ENCODE measurements at places on chromosomes 6 and 20. TPM values are rescaled to one million over a fixed set of nuclear protein-coding genes. Genes with fewer than 3 reads are reported as not detected.
A peak's percentile ranks its signal among the peaks of the same experiment; 100 is the strongest.

DNA sequence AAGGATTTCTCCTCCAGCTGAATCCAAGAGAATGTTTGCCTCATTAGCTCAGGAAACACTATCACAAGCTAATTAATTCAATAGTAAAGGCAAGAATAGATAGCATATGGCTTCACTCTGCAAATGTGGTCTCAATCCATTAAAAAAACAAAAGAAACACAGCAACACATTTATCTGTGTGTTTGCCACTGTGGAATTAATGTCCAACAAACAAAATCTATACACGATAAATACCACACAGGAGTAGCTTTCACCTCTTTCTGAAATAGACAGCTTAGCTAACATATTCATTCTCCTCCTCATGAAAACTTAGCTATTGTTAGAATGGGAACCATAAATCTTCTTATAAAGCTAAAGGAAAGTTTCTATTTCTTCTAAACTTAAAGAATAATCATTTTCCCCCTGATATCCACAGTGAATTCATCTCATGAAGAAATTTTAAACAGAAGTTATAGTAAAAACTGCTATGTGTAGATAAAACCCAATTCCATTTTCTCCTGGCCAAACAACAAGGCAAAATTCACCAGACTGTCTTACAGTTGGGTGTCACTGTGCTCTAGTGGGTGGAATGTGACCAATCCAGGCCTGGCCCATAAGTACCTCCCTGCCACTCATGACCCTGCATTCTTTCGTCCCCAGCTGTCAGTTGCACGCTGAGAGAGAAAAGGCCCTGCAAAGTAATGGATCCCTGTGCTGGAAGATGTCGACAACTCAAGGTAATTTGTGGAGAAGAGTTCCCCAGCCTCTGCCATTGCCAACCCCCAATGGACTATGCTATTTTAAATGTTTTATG, 92.9 kb upstream of the NRSN1 start:
- no peak for DNase-seq

DNA sequence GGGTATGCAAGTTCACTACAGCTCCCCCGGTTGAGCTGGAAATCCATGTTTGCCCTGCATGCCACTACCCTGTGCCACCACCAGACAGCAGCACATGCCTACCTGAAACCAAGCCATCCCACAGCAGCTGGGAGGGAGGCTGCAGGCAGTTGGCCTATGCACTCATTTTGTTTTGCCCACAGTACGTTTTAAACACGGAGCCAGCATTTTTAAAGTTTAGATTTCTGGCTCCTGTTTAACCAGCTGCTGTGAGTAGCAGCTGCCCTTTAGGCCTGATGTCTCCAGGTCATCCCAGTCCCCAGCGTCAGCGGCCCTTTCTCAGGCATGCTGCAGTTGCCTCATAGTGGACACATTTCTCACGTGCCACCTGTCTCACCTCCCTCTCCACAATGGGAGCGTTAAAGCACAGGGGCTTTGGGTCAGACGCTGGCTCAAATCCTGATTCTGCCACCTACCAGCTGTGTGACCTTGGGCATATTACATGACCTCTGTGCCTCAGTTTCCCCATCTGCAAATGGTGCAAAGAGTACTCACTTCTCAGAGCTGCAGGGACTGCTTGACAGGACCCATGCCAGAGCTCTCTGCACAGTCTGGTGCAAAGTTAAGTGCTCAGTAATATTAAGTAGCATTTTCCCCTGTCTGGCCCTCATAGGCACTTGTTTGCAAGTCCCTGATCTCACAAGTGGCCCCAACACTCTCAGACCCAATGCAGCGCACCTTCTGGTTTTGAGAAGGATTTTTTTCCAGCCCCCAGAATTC, 8.2 kb upstream of the UBE2V1 start:
- DNase-seq, result peak; percentile 84

TDP2 gene
- 72.9 TPM for total RNA-seq

PAQR8 gene
- 16.3 TPM for total RNA-seq

- DNase-seq, result no peak
These were observed 39.2 kb upstream of the CST7 start for GRCh38 chr20:24909861-24910260.

DNA sequence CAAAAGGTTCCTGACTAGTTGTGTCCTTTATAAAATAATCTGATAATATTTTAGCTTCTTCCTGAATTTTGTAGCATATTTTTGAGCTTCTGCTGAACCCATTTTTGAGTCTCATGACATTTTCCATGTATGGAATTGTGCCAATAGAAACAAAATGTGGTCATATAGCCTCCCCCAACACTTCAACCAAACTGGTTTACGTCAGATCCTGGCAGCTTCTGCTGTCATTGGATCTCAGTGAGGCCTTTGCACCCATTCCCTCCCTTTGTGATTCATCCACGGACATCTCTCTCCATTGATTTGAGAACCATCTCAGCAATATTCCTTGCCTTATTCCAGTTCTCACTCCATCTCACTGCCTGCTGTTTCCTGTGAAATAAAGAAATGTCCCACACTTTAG, 166.0 kb upstream of the PROKR2 start:
- DNase-seq, result no peak

DNA sequence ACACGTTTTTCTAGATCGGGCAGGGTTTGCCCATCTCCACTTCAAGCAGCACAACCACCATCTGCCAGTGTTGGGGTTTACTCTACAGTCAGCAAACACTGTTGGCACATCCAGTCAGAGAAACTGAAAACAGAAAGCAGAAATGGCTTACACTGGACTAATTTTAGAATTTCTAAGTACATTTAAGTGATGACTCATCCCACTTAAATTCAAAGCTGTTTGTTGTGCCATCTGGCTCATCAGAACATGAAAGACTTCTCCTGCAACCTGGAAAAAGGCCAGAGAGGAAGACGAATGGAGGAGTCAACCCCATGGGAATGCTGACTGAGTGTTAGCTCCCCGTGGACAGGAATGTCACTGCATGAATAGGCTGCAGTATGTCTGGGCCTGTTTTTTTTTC, 21.8 kb downstream of the FAM209B start:
- DNase-seq, result peak; percentile 58

DNA sequence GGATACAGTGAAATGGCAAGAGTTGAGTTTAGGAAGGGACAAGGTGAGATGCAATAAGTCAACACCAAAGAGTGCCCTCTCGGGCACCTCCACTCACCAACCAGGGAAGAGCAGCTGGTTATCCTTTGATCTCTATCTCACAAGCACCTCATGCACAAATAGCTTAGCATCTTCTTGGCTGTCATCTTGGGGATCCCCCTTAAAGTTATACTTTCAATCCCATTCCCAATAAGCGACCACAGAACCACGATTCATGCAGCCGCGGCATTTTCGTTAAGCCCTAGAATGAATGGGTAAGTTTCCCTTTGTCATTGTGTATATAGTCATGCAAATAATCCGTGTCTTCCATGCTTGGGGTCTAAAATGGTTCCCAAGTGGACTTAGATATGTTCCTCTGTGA, 73.5 kb downstream of the ADTRP start:
- DNase-seq, result no peak

GRCh38 chr6:31734821-31735406, 1.4 kb downstream of the CLIC1 start:
- DNase-seq, result peak; percentile 77

GRCh38 chr20:3854462-3854871, 7.8 kb downstream of the MAVS start:
- no peak for DNase-seq

- DNase-seq, result no peak
These were observed 6.0 kb downstream of the NOX3 start for GRCh38 chr6:155449450-155450239.

NRSN1 gene
- total RNA-seq, result 0.14 TPM

DNA sequence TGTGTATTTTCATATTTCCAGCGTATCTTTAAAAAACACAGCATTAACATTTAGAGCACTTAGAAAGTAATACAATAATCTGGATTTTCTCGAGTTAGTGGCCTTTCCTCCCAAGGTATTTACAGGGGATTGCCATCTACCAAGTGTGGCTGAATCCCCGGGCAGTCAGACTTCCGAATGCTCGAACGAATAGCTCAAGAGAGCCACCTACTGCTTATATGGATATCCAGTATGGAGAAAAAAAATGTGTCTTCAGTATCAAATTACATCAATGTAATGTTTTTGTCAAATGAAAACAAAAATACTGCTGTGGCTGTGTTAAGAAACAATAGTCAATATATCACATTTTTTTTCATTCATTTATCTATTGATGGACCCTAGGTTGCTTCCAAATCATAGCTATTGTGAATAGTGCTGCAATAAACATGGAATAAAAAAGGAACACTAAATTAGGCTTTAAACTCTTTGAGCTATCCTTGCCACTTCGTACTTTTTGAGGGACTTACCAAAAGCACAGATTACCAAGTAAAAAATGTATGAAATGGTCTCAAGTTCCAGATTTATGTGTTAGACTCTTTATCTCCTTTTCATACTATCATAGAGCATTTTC, 654.5 kb upstream of the PTCHD4 start:
- DNase-seq, result peak; percentile 47

MROH8 gene
- 2.7 TPM for total RNA-seq

TEAD3 gene
- total RNA-seq, result 27.3 TPM

MAP7 gene
- 29.5 TPM for total RNA-seq

SLC22A16 gene
- not detected for total RNA-seq

GRCh38 chr6:100171533-100172321, 177.7 kb upstream of the MCHR2 start:
- DNase-seq, result no peak

DNA sequence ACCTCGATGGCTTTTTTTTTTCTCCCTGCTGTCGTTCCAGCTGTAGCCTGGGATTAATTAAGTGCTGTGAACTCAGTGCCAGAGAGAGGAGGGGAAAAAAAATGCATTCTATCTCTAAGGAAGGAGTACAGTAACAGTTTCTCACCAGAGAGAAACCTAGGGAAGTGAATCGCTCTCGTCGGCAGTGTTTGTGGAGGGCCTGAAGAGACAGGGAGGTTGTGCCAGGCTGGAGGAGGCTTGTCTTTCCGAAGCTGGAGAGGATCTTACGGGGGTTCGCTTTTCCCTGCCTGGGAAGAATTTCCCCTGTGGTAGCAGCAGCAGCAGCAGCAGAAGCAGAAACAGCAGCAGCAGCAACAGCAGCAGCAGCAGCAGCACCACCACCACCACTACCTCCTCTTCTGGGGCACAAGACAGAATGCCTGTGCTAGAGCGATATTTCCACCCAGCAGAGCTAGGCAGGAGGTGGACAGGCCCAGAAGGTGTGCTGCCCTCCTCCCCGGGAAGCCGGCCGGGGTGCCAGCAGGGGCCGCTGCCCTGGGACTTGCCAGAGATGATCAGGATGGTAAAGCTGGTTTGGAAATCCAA, 186.5 kb downstream of the PDE7B start:
- no peak for DNase-seq
